DMS79 (cell line): ENCODE measurements at places on chromosomes 1 and 21.

DNA sequence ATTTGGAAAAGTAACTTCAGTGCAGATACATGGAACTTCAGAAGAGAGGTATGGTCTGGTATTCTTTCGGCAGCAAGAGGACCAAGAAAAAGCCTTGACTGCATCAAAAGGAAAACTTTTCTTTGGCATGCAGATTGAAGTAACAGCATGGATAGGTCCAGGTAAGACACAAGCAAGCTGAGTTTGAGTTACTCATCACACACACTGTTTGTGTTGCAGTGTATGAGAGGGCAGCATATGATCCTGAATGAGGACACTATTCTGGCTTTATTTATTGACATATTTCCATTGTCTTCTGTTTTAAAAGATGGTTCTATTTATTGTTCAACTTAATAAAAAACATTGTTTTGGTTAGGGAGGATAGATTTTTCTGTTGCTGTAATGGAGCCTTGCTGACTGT, 63.6 kb downstream of the SPEN start:
- no peak for DNase-seq

DNA sequence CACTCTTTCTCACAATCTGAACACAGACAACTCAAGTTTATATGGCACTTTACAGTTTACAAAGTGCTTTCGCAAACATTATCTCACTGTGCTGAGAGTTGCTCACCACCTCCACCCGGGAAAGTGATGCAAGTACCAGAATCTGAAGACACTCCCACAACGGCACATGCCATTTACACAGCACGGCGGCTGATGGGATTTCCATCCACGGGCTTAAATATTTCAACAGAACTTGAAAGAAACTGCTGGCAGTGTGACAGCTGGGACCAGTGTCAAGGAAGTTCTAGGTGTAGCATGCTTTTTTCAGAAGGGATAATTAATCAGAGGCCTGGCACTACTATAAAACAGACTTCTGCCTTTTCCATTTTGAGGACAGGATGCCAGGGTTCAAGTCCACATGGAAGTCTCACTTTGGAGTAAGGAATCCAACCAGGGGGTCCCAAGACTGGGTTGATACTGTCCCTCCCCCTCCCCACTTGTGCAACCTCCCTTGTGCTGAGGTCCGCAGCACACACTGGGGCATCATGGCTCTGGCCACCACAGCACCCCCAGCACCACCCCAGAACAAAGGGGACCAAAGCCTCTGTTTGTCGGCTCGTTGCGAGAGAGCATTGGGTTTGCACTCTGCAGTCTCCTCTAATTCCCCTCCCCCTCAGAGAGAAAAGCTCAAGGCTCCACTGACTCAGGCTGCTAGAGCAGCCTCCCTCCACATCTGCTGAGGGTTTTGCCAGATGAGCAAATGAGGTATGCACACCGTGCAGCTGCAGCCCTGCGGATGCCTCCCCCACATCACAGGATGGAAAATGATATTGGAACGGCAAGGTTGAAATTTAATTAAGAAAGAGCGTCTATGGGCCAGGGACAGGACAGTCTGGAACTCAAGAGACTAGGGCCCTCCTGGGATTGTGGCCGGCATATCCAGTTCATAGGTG, 154.9 kb downstream of the TGFBR3 start:
- no peak for DNase-seq

- DNase-seq, result no peak
Observed at GRCh38 chr1:151562661-151563060, 22.6 kb downstream of the TUFT1 start.

GRCh38 chr1:151315565-151316235, 11.5 kb downstream of the PI4KB start:
- no peak for DNase-seq
